NCI-H1436 treated with DMSO at 0.1 percent for 48 hours (cell line): ENCODE measurements at places on chromosomes 2 and 18.

DNA sequence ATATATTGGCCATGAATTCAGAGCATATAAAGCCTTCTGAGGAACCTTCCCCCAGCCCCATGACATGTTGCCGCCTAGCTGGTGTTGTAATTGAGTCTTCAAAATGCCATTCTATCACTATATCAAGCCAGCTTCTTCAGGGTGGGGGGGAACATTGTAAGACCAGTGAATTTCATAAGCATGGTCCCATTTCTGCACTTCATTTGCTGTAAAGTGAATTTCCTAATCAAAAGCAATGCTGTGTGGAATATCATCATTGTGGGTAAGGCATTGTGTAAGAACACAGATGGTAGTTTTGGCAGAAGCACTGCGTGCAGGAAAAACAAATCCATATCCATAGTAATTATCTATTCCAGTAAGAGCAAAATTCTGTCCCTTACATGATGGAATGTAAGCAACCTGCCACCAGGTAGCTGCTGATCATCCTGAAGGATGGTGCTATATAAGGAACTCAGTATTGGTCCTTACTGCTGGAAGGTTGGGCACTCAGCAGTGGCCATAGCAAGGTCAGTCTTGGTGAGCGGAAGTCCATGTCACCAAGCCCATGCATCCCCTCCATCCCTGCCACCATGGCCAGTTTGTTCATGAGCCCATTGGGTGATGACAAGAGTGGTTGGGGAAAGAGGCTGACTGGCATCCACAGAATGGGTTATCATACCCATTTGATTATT, 159.4 kb downstream of the COPS8 start:
- no peak for DNase-seq

DNA sequence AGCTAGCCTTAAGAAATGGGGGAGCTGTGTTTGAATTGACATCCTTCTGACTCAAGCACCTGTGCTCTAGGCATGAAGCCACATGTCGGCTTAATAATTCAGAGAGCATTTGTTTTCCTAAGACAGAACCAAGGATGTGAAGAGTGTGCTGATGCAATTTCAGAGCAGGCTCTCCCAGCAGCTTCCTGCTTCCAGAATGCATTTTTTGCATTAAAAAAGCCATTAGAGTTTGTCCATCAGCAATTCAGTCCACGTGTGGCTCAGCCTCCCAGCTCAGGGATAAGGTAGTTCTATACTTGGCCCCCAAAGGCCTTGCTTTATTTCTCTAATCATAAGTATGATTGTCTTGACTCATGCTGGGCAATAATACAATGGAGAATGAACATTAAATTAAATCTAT, 37.7 kb downstream of the DOCK10 start:
- DNase-seq, result no peak

DNA sequence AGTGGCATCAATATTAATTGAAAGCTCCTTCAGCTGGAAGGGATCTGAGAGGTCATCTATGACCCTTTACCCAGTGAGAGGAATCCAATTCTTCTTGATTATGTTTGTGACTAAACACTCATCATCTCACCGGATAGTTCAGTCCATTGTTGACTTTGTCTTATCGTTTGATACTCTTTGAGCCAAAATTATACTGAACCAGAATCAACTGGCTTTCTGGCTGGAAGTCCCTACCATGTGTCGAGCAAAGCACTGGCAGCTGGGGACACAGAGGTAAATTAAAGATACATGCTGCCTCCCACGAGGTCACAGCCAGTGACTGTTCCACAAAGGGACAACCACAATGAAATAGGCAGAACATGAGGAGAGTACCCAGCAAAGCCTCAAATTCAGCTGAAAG, 91.4 kb upstream of the FHL2 start:
- no peak for DNase-seq

- peak; percentile 8 for DNase-seq
Measured at GRCh38 chr18:78979730-78980278, at the start of gene SALL3. Gene SALL3, plus strand, starts transcription at chr18:78979818. Its CDS starts 457 bp downstream, at chr18:78980275.

- no peak for DNase-seq
Measured at GRCh38 chr2:11856095-11856494, 109.7 kb downstream of the LPIN1 start.
